Activated naive CD4-positive, alpha-beta T cell treated with anti-CD3 and anti-CD28 coated beads for 36 hours (primary cell): ENCODE measurements at places on chromosomes 2 and 18. TPM values are rescaled to one million over a fixed set of nuclear protein-coding genes. Genes with fewer than 3 reads are reported as not detected.

DNA sequence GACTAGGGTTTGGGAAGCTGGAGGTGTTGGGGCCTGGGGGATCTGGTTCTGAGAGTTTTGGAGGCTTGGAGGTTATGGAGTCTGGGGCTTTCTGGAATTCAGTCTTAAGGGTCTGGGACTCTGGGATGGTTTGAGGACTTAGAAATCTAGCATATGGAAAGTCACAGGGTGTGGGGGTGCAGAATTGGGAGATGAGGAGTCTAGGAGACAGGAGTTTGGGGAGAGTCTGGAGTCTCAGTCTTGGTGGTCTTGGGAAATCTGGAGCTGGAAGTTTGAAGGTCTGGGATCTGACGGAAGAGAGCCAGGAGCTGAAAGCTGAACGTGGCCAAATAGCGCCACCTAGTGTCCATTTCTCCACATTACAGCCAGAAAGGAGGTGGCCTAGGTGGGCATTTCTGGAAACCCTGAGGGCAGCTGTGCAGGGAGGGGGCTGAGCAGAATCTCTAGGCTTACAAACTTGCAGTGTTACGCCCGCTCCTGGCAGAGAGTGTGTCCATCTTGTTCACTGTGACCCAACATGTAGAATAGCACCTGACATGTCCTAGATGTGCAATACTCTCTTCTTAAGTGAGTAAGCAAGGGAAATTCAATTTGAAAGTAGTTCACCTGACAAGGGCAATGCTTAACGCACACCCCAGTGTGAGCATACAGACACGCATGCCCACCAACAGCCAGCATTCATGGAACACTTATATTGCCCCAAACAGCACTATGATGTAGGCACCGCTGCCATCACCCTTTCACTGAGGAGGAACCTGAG, 204.8 kb downstream of the TFCP2L1 start:
- peak; percentile 58 for DNase-seq
- H3K36me3 ChIP-seq = no peaks in the 10 kb centered on the region
- no peaks in the 10 kb centered on the region for H3K4me1 ChIP-seq
- H3K27me3 ChIP-seq = peaks cover 17% of the 10 kb centered on the region

The GRB14 gene
- not detected for total RNA-seq

DNA sequence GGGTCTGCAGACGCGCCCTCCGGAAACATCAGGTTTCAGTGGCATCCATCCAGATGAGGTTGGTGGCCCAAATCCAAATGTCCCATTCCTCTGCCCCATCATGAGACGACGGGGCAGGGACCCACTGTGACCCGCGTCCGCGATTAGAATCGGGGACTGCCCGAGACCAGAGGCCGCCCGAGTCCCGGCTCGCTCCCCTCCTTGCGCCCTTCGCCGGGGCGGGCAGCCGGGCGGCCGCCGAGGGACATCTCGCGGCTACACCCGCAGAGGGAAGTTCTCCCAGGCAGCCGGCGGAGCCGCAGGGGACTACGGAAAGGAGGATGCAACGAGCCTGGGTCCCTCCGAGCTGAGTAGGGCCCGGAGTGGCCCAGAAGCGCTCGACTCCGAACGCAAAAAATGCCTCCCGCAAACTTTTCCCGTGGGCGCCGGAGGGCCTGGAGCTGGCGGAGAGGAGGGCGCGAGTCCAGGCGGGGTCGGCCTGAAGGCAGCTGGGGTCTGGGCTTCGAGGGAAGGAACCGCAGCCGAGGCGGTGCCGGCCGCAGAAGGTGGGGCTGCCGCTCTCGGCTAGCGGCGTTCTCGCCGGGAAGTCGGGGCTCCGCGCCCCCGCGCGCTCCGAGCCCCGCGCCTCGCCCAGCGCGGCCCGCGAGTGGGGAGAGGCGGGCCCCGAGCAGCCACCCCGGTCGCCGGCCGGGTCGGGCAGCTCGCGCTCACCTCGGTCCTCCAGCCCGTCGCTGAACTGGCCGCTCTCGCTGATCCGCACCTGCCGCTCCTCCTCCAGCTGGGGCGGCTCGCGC, 580 bp downstream of the TMEM163 start:
- DNase-seq = peak; percentile 6
- peaks cover 1% of the 10 kb centered on the region for H3K36me3 ChIP-seq
- H3K4me3 ChIP-seq = peak overlapping the region; percentile 65
- peaks cover 13% of the 10 kb centered on the region for H3K4me1 ChIP-seq

DNA sequence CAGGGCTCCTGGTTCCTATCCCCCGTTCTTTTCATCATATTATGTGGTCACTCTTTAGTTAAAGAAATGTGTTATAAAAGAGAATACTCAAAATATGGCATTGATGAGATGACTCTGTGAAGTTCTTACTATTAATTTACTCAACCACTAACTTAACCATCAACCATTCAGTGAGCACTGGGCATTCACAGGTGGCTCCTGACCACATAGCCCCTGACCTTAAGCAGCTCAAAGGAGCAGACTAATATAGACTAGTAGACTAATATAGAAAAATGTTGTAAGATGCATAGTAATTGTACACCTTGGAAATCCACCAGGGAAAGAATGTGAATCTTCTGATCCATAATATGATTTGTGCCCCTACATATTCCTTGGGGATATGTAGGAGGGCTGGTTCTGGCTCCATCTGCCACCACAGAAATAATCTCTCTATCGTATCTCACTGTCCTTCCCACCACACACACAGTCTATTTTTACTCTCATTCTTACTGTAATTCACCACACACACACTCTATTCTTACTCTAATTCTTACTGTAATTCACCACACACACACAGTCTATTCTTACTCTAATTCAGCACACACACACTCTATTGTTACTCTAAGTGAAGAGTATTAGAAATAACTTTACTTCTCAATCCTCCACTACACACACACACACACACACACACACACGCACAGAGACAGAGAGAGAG, 188.9 kb upstream of the ITGA4 start:
- peaks cover 11% of the 10 kb centered on the region for H3K4me1 ChIP-seq
- H3K4me3 ChIP-seq = no peak overlapping the region
- no peak overlapping the region for H3K27ac ChIP-seq
- H3K27me3 ChIP-seq = no peaks in the 10 kb centered on the region
- H3K36me3 ChIP-seq = peaks cover 4% of the 10 kb centered on the region

The IL1RN gene
- total RNA-seq = 1.2 TPM

The GALNT1 gene
- total RNA-seq = 46.7 TPM

GRCh38 chr2:128724972-128725371, 406.3 kb upstream of the HS6ST1 start:
- no peak overlapping the region for H3K27ac ChIP-seq
- H3K4me3 ChIP-seq = no peak overlapping the region
- no peaks in the 10 kb centered on the region for H3K4me1 ChIP-seq

DNA sequence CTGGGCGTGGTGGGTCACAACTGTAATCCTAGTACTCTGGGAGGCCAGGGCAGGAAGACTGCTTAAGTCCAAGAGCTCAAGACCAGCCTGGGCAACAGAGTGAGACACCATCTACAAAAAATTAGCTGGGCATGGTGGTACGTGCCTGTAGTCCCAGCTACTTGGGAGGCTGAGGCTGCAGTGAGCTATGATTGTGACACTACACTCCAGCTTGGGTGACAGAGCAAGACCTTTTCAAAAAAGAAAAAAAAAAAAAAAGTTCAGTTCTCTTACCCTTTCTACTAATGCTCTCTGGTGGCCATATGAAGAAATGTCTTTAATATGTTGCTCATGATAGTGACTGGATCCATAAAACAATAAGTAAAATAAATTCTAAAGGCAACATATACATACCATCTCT, 14.9 kb downstream of the TYW5 start:
- no peaks in the 10 kb centered on the region for H3K27me3 ChIP-seq
- H3K27ac ChIP-seq = no peak overlapping the region

The PXDN gene
- total RNA-seq = 0.05 TPM

The SULT1C4 gene
- not detected for total RNA-seq

DNA sequence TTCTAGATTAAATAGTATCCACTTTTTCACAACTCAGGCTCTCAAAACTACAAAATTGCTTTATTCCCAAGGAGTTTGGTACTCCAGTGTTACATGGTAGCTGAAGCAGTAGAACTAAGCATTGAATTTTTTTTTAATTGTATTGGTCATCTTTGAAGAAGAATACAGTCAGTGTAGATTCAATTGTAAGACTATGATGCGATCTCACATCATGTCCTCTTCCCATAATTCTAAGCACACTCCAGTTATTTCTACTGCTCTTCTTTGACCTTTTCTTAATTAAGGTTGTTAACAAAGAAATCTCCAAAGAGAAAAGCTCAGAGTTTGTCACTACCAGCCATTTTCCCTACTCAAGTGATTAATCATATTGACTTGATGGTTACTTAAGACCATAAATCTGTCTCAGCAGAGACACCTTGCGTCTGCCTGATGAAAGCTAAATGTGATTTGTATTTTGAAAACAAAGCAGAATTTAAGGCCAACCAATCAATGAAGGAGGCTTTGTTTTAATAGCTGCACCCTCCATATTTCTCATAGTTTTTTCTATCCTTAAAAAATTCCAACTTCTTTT, 130.2 kb downstream of the DTNA start:
- H3K4me1 ChIP-seq = peaks cover 7% of the 10 kb centered on the region
- DNase-seq = no peak
- H3K27ac ChIP-seq = no peak overlapping the region
- peaks cover 25% of the 10 kb centered on the region for H3K27me3 ChIP-seq
- no peak overlapping the region for H3K4me3 ChIP-seq
- H3K36me3 ChIP-seq = no peaks in the 10 kb centered on the region

- H3K27ac ChIP-seq = no peak overlapping the region
- H3K36me3 ChIP-seq = no peaks in the 10 kb centered on the region
- no peak for DNase-seq
- H3K4me3 ChIP-seq = no peak overlapping the region
- H3K27me3 ChIP-seq = peaks cover 14% of the 10 kb centered on the region
- no peaks in the 10 kb centered on the region for H3K4me1 ChIP-seq
These were observed 58.1 kb downstream of the IL1R2 start for GRCh38 chr2:102049756-102050443.

- H3K27me3 ChIP-seq = no peaks in the 10 kb centered on the region
- H3K27ac ChIP-seq = no peak overlapping the region
- no peak for DNase-seq
These were observed 8.2 kb downstream of the ADAM17 start for GRCh38 chr2:9547262-9547991.
